ENCODE measurements at places on chromosomes 5 and 9.
A peak's percentile ranks its signal among the peaks of the same experiment; 100 is the strongest.

DNA sequence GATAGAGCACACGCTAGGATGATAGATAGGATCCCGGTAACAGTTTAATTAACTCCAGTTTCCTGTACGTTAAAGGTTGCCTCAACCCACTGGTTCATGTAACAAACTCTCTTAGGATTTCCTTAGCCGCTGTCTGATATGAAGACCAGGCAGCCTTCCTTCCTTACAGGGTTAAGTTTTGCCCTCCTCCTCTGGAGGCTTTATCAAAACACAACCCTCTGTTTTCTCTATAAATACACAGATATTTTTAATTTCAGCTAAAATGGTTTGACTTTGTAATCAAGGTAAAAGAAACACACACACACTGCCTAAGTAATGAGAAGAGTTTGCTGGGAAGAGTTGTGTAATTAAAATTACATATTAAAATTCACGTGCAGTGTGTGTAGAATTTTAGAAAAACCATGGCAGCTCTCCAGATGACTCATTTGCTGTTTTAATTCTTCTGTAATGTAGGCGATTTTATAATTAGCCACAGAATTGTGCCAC is 369.8 kb downstream of the CSNK1G3 start:
- DNase-seq = no peak

DNA sequence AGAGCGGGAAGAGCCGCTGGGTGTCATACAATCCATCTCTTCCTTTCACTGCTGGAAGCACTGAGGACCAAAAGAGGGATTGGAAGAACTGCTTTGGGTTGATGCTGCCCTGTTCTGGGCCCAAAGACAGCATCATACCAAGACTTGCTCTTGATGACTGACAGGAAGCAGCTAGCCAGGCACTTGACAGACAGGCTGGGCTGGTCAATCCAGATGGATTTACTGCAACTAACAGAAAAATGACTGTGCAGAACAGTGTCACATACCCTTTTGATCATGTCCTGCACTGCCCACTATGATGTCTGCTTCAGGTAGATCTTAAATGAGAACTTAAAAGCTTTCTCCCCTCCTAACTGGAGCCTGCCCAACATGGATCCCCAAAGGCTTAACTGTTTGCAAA is 157.6 kb downstream of the CRB2 start:
- no peak for DNase-seq

GRCh38 chr5:171562822-171563221 is 143.4 kb downstream of the FGF18 start:
- DNase-seq = no peak

- no peak for DNase-seq
Measured at GRCh38 chr5:178340187-178340586, 107.6 kb upstream of the PHYKPL start.

- DNase-seq = no peak
Measured at GRCh38 chr9:90844326-90844725, 42.7 kb downstream of the SYK start.

DNA sequence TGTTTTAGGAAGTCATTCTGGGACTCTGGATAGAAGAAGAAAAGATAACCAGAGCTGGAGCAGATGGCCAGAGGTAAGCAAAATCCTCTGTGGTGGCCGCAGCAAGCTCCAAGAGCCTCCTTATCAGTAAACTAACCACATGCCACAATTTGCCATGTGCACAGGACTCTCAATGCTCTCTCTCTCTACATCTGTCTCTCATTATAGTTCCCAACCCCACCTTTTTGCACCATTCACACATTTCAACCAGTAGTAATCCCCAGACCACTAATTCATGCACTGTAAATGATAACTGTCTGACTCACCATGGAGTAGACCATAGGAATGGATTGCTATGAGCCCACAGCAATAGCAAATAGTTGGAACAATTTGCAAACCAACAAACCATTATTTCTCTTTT is 526.1 kb downstream of the TLR4 start:
- no peak for DNase-seq

GRCh38 chr5:146368137-146368536 is 29.5 kb downstream of the POU4F3 start:
- no peak for DNase-seq

- DNase-seq = no peak
Measured at GRCh38 chr9:98551511-98552286, 157.0 kb downstream of the GABBR2 start.

DNA sequence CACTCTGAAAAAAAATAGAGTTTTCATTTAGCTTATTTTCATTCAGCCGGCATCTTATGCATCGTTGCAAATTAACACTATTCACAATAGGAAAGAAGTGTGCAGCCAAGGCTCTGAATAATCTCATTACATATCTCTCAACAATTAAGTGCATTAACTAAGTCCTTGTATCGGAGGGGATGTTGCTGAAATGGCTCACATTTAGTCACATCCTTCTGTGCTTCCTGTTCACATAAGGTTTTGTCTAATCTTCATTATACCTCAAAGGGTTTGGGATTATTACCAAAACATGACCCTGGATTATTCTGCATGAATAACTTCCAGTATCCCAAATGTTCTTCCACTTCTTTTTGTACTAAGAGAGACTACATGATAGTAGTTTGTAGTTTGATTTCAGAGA is 278.0 kb upstream of the GRIA1 start:
- DNase-seq = no peak

- peak; percentile 22 for DNase-seq
Measured at GRCh38 chr9:88593537-88594185, 58.7 kb downstream of the NXNL2 start.

DNA sequence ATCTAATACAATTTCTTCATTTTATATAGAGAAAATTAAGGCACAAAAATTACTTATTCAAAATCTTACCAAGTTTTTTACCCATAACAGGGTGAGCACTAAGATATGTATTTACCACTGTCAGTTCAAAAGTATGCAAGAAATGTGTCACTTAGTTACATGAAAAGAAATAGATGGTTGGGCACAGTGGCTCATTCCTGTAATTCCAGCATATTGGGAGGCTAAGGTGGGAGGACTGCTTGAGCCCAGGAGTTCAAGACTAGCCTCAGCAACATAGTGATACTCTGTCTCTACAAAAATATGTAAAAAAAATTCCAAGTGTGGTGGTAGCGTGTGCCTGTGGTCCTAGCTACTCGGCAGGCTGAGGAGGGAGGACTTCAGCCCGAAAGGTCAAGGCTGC is 19.4 kb downstream of the YIPF5 start:
- no peak for DNase-seq

DNA sequence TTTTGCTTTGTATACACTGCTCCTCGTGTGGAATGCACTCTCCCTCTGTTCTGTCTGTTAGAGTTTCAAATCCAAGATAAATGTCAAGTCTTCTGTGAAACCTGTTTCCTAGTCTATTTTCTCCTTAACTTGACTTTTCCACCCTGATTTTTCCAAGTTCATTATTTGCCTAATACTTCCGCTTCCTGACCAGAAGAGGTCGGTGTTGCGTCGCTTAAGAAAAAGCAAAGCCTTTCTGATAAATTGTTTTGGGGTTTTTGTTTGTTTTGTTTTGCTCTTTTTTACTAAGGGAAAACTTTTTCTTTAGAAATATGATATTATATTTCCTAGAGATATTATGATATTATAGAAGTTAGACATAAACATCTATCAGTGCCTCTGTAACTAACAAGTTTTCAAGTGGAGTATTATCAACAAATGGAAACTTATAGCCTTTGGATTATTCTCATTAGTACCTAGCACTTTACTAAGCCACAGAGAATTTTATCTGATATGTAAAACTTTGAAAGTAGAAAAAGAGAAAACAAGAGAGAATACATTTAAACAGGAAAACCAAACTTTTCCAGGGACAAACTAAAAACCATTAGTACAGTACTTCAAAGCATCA is 55.8 kb downstream of the PHAX start:
- no peak for DNase-seq

- no peak for DNase-seq
Measured at GRCh38 chr5:126794157-126794828, 17.4 kb downstream of the LMNB1 start.

DNA sequence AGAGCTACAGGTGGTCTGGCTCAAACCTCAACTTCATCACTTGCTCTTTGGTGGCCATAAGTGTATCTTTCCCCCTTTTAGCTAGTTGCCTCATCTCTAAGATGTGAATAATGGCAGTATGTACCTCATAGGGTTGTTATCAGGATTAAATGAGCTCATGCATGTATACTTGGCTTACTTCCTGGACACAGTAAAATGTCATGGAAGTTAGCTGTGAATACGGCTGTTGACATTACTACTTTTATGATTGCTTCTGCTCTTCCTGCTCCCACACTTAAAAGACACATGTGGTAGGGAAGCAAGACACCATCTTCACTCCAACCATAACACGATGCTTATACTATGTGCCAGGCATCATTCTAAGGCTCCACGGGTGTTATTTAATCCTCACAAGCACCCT is 114.5 kb upstream of the GPR151 start:
- no peak for DNase-seq

GRCh38 chr9:136386018-136386417 is 12.5 kb upstream of the CARD9 start:
- no peak for DNase-seq

GRCh38 chr9:18350036-18350435 is 123.9 kb upstream of the ADAMTSL1 start:
- DNase-seq = no peak

DNA sequence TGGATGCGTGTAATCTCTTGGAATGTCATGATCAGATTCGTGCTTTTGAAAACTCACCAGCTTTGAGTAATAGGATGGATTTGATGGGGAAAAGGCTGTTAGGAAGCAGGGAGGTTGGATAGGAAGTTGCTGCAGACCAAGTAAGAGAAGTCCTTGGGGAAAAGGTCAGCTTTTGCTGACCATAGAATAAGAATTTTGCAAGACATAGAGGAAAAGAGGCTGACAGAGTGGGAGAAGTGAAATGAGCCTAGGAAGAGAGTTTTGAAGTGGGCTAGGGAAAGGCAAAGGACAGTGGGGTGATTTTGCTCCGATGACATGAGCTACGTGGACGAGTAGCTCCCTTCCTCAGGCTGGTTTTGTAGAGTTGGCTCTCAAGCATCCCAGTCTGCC is 31.5 kb downstream of the RHOBTB3 start:
- DNase-seq = no peak

- DNase-seq = no peak
Measured at GRCh38 chr5:169599451-169599850, 15.9 kb downstream of the SPDL1 start.

GRCh38 chr5:174217527-174217926 is 172.0 kb downstream of the NSG2 start:
- DNase-seq = no peak

- DNase-seq = no peak
Measured at GRCh38 chr9:113770396-113770795, 105.7 kb upstream of the ZNF618 start.

DNA sequence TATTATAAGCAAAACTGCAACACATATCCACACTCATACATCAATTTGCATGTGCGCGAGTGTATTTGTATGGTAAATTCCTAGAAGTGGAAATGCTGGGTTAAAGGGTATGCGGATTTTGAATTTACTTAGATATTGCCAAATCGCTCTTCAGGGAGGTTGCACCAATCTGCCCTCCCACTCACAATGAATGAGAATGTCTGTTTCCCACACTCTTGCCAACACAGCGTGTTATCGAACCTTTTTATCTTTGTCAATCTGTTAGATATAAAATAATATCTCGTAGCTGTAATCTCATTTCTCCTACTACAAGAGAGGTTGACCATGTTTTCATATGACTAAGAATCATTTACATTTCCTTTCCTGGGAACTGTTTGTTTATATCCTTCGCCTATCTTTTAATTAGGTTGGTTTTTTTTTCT is 35.7 kb downstream of the LHX2 start:
- DNase-seq = no peak
